ENCODE measurements at places on chromosomes 16 and 17.

- DNase-seq = no peak
Observed at GRCh38 chr16:87076950-87077749, 240.0 kb downstream of the C16orf95 start.

GRCh38 chr16:50309156-50309526 is 42.8 kb downstream of the ADCY7 start:
- no peak for DNase-seq

- DNase-seq = no peak
Observed at GRCh38 chr16:529012-529575, 1.6 kb downstream of the CAPN15 start.

DNA sequence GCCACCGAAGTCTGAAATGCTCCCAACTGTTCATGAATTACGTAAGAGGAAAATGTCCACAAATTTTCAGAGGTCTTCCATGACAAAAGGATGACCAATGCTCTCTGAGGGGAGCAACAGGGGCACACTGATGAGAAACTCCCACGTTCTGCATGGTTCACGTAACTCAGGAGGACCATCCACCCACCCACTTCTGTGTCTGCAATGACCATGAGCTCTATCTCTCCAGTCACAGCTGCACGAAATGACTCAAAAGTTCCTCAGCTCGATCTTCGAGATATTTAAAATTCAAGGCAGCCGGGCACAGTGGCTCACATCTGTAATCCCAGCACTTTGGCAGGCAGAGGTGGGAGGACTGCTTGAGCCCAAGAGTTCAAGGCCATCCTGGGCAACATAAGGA is 15.8 kb downstream of the WDR45B start:
- DNase-seq = no peak

- DNase-seq = no peak
Observed at GRCh38 chr17:47821031-47821423, 567 bp downstream of the OSBPL7 start.

DNA sequence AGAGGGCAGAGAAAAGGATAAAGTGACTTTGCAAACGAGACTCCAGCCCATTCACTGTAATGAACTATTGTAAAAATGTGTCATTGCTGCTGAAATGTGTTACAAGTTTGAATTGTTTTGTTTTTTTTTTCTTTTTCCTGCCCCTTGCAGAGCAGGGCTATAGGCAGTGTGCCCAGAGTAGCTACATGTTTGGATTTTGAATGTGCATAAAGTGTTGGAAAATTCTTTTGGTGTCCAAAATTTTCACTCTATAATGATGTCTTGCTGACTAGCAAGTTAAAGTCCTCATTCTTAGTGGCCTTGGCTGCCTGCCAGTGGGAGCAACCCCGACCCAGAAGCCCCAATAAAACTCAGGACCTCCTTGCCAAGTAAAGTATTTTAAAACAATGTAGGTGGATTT is 66.5 kb downstream of the IGF2BP1 start:
- DNase-seq = no peak

GRCh38 chr16:61148930-61149329 is 887.3 kb downstream of the CDH8 start:
- DNase-seq = no peak

DNA sequence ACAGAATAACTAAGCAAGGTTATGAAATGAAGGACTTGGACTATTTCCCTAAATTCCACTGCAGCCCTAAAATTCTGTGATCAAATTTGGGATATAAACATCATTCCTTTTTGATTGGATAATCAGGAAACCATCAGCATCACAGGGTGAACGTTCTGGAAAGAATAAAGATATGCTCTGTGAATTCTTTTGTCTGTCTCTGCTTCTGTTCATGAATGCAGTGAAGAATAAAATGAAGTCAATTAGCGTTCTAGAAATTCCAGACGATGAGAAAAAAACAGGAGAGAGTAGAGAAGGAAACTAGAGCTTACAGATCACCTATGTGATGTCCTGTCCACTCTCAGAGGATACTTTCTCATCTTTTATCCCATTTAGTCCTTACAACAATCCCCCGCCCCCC is 295.1 kb upstream of the SOX9 start:
- DNase-seq = no peak

GRCh38 chr17:41553176-41553575 is 18.7 kb downstream of the KRT9 start:
- DNase-seq = no peak

- DNase-seq = no peak
Observed at GRCh38 chr16:72812672-72813071, 235.3 kb downstream of the ZFHX3 start.

- DNase-seq = no peak
Observed at GRCh38 chr16:82368041-82368440, 198.0 kb upstream of the MPHOSPH6 start.

GRCh38 chr17:56165072-56165641 is 11.9 kb downstream of the ANKFN1 start:
- no peak for DNase-seq

- DNase-seq = no peak
Observed at GRCh38 chr16:19073344-19073743, 5.9 kb downstream of the COQ7 start.

- DNase-seq = no peak
Observed at GRCh38 chr17:74202938-74203337, 540 bp upstream of the RPL38 start.

GRCh38 chr17:74199306-74200092 is 4.0 kb upstream of the RPL38 start:
- peak; percentile 50 for DNase-seq
